Left renal pelvis (tissue), 4 donors: ENCODE measurements at places on chromosomes 3 and 15. TPM values are rescaled to one million over a fixed set of nuclear protein-coding genes. Genes with fewer than 3 reads are reported as not detected.

- no peak for DNase-seq
Observed at GRCh38 chr3:128648940-128649663, 1.5 kb downstream of the RPN1 start.

- DNase-seq = no peak
Observed at GRCh38 chr3:102302020-102302419, 132.8 kb upstream of the ZPLD1 start.

GRCh38 chr15:42891569-42891968 lies 29.0 kb downstream of the TTBK2 start:
- no peak for DNase-seq

- no peak for DNase-seq
Observed at GRCh38 chr15:70327856-70328678, 230.3 kb upstream of the TLE3 start.

DNA sequence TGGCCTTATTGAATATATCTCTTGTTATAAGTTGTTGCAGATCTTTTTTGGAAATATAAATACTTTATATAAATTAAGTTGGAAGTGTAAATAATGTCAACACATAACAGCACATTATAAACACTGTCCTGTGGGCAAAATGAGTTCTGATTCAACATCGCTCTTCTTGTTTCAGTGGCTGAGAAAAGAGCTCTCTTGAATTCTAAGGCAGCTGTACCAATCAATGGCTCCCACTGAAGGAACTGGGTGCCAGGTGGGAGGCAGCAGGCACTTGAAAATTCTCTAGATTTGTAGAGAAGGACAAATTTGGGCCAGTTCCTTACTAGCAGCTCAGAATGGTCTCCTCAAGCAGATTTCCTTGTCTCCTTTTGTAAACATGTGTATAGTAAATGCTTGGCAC lies 45.6 kb downstream of the CHST2 start:
- DNase-seq = no peak

DNA sequence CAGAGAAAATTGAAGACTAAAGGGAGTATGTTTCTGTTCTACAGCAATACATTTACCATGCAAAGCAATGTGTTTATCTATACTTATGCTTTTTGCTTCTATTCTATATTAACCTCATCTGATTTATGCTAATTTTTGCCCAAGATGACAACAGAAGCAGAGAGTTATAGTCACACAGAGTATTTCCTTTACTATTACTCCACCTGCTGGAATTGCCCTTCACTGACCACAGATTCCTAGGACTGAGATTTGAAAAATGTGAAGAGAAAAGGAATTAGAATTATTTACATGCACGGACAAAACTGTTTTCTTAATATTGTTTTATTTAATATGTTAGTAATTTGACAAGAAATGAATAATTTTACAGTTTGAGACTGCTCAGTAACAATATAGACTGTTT lies 745.6 kb downstream of the VGLL3 start:
- DNase-seq = no peak

DNA sequence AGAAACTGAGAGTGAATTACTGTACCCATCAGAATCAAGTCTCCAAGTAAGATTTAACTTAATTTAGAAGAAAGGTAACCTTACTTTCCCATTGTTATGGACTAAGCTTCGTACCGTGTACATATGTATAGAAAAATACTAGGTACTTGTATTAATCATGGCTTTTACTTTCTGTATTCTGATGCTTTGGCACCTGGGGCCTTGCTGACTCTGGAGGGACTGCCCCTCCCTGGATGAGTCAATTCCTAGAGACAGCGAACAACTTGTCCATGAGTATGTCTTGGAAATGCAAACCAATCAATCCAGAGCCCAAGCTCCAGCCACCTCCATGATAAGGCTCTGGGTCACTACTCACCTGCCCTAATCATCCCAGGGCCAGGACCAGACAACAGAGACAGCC lies 50.0 kb upstream of the DGKG start:
- DNase-seq = no peak

- no peak for DNase-seq
Observed at GRCh38 chr3:3771094-3771493, 28.1 kb upstream of the LRRN1 start.

- DNase-seq = no peak
Observed at GRCh38 chr15:85792912-85793590, 1.7 kb downstream of the KLHL25 start.

- DNase-seq = no peak
Observed at GRCh38 chr3:44108481-44108880, 133.2 kb upstream of the TOPAZ1 start.

DNA sequence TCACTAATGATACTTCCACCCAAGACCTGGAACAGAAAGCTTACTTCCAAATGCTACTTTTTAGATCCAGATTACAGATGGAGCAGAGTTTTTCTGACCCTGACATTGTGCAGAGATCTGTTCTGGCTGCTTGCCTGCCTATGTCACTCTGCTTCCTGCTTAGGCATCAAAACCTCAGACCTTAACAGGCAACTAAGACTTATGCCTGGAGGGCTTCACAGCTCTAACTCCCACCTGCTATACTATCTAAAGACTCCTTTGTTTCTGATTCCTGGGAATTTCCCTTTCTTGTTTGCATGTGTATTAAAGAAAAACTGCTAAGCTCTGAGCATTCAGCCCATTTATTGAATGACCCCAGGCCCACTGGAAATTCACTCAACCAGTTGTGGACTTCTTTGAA lies 157.4 kb upstream of the NPHP3 start:
- no peak for DNase-seq

GRCh38 chr3:123817413-123817812 lies 66.7 kb downstream of the MYLK start:
- no peak for DNase-seq

DNA sequence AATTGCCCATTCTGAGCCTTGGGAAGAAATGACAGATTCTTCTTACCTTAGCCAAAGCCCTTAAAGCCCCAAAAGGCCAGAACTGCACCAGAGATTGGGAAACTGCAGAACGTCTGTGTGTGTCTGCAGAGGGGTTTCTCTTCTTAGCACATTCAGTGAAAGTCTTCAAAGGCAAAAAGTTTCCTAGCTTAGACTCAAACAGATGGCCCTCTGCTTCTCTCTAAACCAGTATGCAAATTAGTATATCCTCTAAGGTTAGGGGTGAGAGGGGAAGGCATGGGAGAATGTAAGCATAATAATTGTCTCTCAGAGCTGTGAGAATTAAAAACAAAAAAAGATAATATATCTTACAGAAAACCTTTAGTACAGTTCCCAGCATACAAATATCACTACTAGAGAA lies 334.0 kb upstream of the MCTP2 start:
- no peak for DNase-seq

- no peak for DNase-seq
Observed at GRCh38 chr15:71386448-71387236, 271.4 kb downstream of the THSD4 start.

- DNase-seq = no peak
Observed at GRCh38 chr3:113906568-113907140, 41.2 kb upstream of the ZDHHC23 start.

- no peak for DNase-seq
Observed at GRCh38 chr3:128240232-128240631, 87.0 kb downstream of the EEFSEC start.

- no peak for DNase-seq
Observed at GRCh38 chr3:124834723-124835718, 52.1 kb downstream of the ITGB5 start.

GRCh38 chr3:188062216-188062615 lies 91.7 kb upstream of the LPP start:
- DNase-seq = no peak

DNA sequence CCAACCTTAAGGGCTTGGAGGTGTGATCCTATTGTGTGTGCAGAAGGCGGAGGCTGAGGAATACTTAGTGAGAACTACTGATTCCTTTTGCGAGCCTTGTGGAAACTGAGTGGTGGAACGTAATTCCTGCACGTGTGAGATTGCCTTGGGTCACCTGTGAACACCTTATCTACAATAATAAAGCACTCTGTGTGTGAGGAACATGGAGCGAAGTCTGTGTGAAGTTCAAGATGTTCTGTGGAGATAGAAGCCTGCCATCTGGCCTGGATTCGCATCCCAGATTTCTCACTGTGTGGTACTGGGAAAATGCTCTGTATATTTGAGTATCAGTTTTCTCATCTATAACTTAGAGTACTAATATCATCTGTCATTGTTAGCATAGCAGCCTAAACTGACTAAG lies 179.5 kb upstream of the PDZRN3 start:
- DNase-seq = no peak

DNA sequence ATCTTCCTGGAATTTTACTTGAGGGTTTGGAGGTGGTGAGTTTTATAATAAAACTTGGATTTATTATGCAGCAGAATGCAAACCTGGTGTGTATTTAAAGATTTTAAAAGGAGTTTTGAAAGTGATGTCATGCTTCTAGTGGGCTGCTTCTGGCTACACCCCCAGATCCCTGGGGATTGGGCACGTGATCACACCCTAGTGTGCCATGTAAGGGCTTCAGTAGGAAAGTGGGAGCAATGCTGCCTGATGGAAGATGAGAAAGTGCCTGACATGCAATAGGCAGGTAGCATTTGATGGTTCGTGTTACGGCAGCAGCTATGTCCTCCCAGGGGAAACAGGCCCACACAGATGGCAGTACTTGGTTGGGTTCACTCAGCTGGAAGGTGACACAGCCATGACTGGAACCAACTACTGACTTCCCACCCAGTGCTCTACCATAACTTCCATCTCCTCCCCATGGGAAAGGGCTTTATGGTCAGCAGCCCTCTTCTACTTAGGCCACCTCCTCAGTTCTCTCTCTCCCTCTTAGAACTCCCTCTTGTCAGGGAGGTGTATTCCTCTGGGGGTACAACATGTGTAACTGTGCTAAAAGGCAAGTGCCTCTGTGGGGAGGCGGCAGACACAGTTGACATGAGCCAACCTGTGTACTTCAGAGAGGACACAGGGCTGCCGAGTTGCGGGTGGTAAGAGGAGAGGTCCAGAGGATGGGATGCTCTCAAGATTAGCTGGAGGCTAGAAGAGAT lies 5.6 kb downstream of the ITPKA start:
- DNase-seq = no peak

- DNase-seq = peak; percentile 73
Observed at GRCh38 chr3:160448845-160449635, 546 bp downstream of the TRIM59 start.

DNA sequence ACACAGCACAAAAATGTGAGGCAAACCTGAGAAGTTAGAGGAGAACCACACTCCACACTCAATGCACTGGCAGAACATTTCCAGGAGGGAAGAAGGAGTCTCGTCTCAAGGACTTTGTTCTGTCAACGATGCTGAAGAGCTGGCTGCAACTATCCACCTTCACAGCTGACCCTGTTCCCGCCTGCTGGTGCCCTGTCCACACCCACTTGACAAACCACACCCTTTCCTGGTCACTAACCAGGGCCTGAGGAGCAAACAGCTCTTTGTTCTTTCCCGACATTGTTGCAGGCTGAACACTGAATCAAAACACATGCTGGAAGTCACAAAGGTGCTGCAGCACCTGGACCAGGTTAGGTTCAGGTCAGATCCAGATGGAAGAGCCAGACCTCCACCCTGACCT lies 92.6 kb upstream of the ARRDC4 start:
- no peak for DNase-seq

- no peak for DNase-seq
Observed at GRCh38 chr15:78055919-78056713, 21.4 kb downstream of the TBC1D2B start.

DNA sequence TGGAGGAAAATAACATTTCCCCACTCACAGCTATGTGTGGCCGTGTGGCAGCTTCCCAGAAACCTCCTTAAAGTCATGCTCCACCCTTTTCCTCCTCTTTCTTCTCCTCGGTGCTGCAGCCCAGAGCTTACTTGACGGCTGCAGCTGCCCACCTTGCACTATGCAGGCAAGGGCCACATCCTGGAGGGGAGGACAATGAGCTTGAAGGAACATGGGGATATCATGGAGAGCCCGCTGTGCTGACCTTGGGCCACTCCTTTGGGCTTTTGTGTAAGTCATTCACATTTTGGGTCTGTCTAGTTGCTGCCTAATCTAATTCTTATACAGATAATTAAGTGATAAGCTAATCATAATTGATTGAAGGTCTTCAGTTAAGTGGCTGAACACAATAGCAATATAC lies 28.0 kb downstream of the PRR20G start:
- no peak for DNase-seq

- DNase-seq = no peak
Observed at GRCh38 chr15:67945951-67946700, 106.3 kb upstream of the RNU6-1 start.

DNA sequence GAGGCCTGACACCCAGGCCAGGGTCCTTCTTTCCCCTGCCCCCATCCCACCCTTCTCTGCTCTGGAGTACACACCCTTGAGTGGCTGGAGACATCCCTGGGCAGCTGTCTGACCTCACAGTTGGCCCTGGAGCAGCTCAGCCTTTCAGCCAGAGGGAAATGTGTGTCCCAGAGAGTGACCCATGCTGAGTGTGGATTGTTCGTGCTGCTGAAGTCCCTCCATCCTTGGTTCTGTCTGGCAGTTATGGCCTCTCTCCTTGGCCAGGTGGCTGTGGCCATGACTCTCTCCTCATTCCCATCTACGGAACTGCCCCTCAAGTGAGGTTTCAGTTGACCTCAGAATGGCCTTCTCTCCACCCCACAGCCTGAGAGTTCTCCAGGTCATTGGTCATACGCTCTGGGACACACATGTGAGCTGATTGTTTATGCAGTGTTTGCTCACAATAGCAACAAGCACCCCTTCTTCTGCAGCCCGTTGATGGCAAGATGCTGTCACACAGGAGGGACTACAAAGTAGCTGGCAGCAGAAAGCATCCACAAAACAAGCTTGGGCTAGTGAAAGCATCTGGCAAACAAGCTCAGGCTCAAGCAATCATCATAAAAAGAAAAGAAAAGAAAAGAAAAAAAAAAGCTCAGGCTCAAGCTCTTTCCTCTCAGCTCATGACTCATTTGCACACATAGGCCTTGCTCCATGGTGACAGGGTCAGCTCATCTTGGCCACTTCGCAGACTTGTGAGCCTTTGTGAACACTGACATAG lies 55.3 kb upstream of the ITGA11 start:
- DNase-seq = no peak

DNA sequence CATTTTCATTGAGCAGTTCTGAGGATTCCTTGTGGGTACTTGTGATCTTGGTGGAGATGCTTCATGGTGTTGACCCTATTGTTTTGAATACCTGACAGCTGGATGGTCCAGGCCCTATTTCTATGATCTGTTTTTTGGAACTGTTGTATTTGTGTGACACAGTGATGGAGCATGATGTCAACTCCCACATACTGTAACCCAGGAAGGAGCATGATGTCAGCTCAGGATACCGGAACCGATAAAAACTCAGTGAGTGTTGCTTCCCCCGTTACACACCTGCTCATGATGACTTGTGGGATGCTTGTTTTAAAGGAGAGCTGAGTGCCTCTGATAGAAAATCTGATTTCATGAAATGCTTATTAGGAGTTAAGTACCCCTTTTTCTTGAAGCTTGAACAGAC lies 45.1 kb downstream of the ZBTB38 start:
- no peak for DNase-seq

GRCh38 chr3:90015688-90016356 lies 908.4 kb downstream of the EPHA3 start:
- no peak for DNase-seq

Gene TMCO5A
- polyA plus RNA-seq = not detected

Gene SPINK8
- 0.52 TPM for polyA plus RNA-seq

Gene EBLN2
- 3.5 TPM for polyA plus RNA-seq

Gene INSYN1
- 15.3 TPM for polyA plus RNA-seq

Gene CHP1
- 63.0 TPM for polyA plus RNA-seq

Gene CD200
- polyA plus RNA-seq = 40.6 TPM

Gene CHRD
- polyA plus RNA-seq = 12.4 TPM

Gene RLBP1
- not detected for polyA plus RNA-seq

Gene OR5H2
- not detected for polyA plus RNA-seq

Gene ARF4
- polyA plus RNA-seq = 209 TPM

Gene ANKRD63
- polyA plus RNA-seq = not detected
